Hair follicle dermal papilla cell (primary cell): ENCODE measurements at places on chromosomes 1 and 21. TPM values are rescaled to one million over a fixed set of nuclear protein-coding genes. Genes with fewer than 3 reads are reported as not detected.

PTPRU gene
- total RNA-seq, result 44.4 and 77.4 TPM in 2 replicates

DYNLT5 gene
- 0.61 and 2.8 TPM in 2 replicates for total RNA-seq

BNIPL gene
- total RNA-seq, result under 0.01 and 0.12 TPM in 2 replicates

PLA2G2D gene
- total RNA-seq, result not detected in 2 replicates

NKAIN1 gene
- total RNA-seq, result 0.24 TPM in 1 of 2 replicates, not detected in the other

RCAN1 gene
- 44.3 and 67.5 TPM in 2 replicates for total RNA-seq

KIAA1614 gene
- 15.4 and 21.6 TPM in 2 replicates for total RNA-seq

SPRR2E gene
- total RNA-seq, result not detected in 2 replicates

IQCC gene
- total RNA-seq, result 0.97 and 1.1 TPM in 2 replicates

RNASEL gene
- total RNA-seq, result 8.7 and 10.7 TPM in 2 replicates

KMO gene
- under 0.01 and 0.49 TPM in 2 replicates for total RNA-seq
